ENCODE measurements at places on chromosomes 3 and 15.

- no peak for DNase-seq
Observed at GRCh38 chr15:33377204-33377603, 66.4 kb downstream of the RYR3 start.

DNA sequence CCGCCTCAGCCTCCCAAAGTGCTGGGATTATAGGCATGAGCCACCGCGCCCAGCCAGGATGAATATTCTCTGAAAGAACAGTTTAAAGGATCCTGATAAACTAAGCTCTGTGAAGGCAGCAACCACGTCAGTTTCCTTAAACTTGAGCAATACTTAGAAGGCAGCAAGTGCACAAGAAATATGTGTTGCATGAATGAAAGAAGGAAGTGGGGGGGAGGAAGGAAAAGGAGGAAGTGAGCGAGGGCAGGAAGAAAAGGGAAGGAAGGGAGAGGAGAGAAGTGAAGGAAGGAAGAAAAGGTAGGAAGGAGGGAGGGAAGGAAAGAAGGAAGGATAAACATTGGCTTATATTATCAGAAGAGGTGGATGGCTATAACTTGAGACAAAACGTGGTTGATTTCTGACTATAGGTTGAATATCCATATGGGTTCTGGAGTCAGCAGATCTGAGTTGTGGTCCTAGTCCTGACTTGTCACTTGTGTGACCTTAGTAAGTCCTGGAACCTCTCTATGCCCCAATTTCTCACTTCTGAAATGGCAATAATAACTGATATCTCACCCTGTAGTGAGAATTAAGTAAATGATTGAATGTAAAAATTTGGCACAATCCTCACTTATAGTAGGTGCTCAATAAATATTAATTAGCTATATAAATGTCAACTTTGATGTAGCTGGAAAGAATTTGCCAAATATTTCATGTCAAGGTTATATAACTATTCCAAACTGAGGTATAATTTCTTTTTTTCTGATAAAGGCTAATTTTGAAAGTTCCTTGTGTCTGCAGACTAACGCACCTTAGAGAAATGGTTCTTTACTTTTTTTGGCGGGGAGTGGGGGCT, 12.0 kb upstream of the SEMA4B start:
- no peak for DNase-seq

DNA sequence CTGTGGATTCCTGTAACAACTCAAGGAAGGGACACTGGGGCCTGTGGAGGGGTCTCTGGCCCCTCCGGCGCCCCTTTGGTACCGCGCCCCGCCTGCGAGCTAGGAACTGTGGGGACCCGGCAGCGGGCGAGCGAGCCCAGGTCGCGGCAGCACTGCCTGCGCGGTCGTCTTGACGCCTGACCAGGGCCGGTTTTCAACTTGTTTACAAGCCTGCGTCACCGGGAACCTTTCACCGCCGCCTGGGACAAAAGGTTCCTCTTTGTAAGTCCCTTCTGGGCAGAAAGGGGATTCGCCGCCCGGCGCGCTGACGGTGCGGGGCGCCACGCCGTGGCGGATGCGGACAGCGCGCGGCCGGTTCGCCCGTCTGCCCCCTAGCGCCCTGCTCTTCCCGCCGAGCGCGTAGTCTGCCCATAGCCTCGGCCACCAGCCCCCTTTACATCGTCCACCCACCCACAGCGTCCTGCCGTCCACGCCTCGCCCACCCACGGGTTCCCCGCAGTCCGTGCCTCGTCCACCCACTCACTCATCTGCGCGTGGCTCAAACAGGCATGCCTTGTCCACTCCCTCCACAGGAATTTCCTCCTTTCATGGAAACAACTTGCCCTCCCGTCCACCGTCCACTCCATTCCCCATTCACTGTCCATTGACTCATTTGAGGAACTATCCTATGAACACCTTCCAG, 5.5 kb upstream of the CFAP100 start:
- peak; percentile 50 for DNase-seq

GRCh38 chr3:130539005-130539404, 22.0 kb downstream of the COL6A6 start:
- peak; percentile 41 for DNase-seq

GRCh38 chr3:174955513-174956016, 96.4 kb downstream of the NAALADL2 start:
- peak; percentile 70 for DNase-seq

- DNase-seq = no peak
Observed at GRCh38 chr15:71124937-71125790, 9.9 kb downstream of the THSD4 start.

GRCh38 chr15:73923156-73923487, 3.1 kb upstream of the LOXL1 start:
- no peak for DNase-seq

GRCh38 chr15:98647774-98648653, at the start of gene IGF1R:
IGF1R (plus strand) TSS chr15:98648539; CDS start chr15:98649582, 1,043 bp downstream.
- DNase-seq = peak; percentile 92

- no peak for DNase-seq
Observed at GRCh38 chr15:36256404-36256807, 323.0 kb upstream of the CDIN1 start.
